ENCODE measurements at places on chromosomes 12 and 14. TPM values are rescaled to one million over a fixed set of nuclear protein-coding genes. Genes with fewer than 3 reads are reported as not detected.

- no peak overlapping the region for H3K4me3 ChIP-seq
- peaks cover 14% of the 10 kb centered on the region for H3K4me1 ChIP-seq
- H3K27ac ChIP-seq = no peak overlapping the region
- H3K36me3 ChIP-seq = no peaks in the 10 kb centered on the region
- H3K27me3 ChIP-seq = no peaks in the 10 kb centered on the region
These were observed 254.4 kb upstream of the BTG1 start for GRCh38 chr12:92400006-92400405.

GRCh38 chr12:49293056-49293956 lies 1.6 kb upstream of the PRPH start:
- peaks cover 12% of the 10 kb centered on the region for H3K4me1 ChIP-seq
- H3K4me3 ChIP-seq = no peak overlapping the region
- H3K36me3 ChIP-seq = no peaks in the 10 kb centered on the region
- DNase-seq = no peak

The FGD4 gene
- total RNA-seq = 3.9 TPM

The HOXC5 gene
- 0.29 TPM for total RNA-seq

GRCh38 chr12:21369141-21369980 lies 3.3 kb upstream of the IAPP start:
- no peak overlapping the region for H3K27ac ChIP-seq
- DNase-seq = no peak
- no peak overlapping the region for H3K4me3 ChIP-seq
- H3K27me3 ChIP-seq = peaks cover 15% of the 10 kb centered on the region
- no peaks in the 10 kb centered on the region for H3K4me1 ChIP-seq
- H3K36me3 ChIP-seq = no peaks in the 10 kb centered on the region

- no peak overlapping the region for H3K4me3 ChIP-seq
- no peaks in the 10 kb centered on the region for H3K27me3 ChIP-seq
- H3K4me1 ChIP-seq = peaks cover 36% of the 10 kb centered on the region
- DNase-seq = no peak
- no peak overlapping the region for H3K27ac ChIP-seq
- H3K36me3 ChIP-seq = no peaks in the 10 kb centered on the region
These were observed 36.2 kb upstream of the ATP2A2 start for GRCh38 chr12:110244829-110245228.

- H3K27ac ChIP-seq = no peak overlapping the region
- no peak for DNase-seq
- no peak overlapping the region for H3K4me3 ChIP-seq
- H3K36me3 ChIP-seq = no peaks in the 10 kb centered on the region
- no peaks in the 10 kb centered on the region for H3K27me3 ChIP-seq
- peaks cover 20% of the 10 kb centered on the region for H3K4me1 ChIP-seq
These were observed 8.9 kb upstream of the AMN1 start for GRCh38 chr12:31737763-31738162.

The HOXC12 gene
- total RNA-seq = 0.33 TPM

The TEX52 gene
- total RNA-seq = not detected

GRCh38 chr14:32010604-32011125 lies 66.4 kb upstream of the ARHGAP5 start:
- DNase-seq = peak; percentile 95
- H3K36me3 ChIP-seq = no peaks in the 10 kb centered on the region
- H3K27ac ChIP-seq = peak overlapping the region; percentile 88
- H3K4me3 ChIP-seq = peak overlapping the region; percentile 15

The OTOGL gene
- total RNA-seq = 3.1 TPM

DNA sequence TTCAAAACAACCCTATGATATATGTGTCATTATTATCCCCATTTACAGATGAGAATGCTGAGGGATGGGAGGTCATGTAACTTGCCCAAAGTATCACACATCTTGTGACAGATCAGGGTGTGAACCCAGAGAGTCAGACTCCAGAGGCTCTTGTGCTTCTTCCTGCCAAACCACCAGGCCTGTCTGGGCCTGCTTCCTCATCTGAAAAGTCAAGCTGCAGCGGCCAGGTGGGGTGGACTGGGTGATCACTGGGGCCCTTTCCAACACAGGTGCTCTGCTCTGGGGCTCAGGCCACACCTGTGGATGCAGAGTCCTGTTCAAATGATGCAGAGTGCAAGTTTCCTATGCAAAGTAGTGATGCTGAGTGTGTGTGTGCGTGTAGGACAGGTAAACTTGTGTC lies 26.7 kb downstream of the TSPAN11 start:
- no peaks in the 10 kb centered on the region for H3K27me3 ChIP-seq
- H3K36me3 ChIP-seq = no peaks in the 10 kb centered on the region
- no peak overlapping the region for H3K27ac ChIP-seq
- DNase-seq = no peak
- H3K4me1 ChIP-seq = no peaks in the 10 kb centered on the region
- H3K4me3 ChIP-seq = no peak overlapping the region

- H3K4me1 ChIP-seq = peaks cover 60% of the 10 kb centered on the region
- no peaks in the 10 kb centered on the region for H3K27me3 ChIP-seq
- no peak for DNase-seq
- H3K4me3 ChIP-seq = no peak overlapping the region
- no peak overlapping the region for H3K27ac ChIP-seq
- H3K36me3 ChIP-seq = peaks cover 6% of the 10 kb centered on the region
These were observed 252.9 kb downstream of the DPF3 start for GRCh38 chr14:72640911-72641485.

- no peak overlapping the region for H3K27ac ChIP-seq
- DNase-seq = no peak
- no peaks in the 10 kb centered on the region for H3K36me3 ChIP-seq
- peaks cover 15% of the 10 kb centered on the region for H3K4me1 ChIP-seq
- no peaks in the 10 kb centered on the region for H3K27me3 ChIP-seq
- H3K4me3 ChIP-seq = no peak overlapping the region
These were observed 248.3 kb downstream of the FBXL14 start for GRCh38 chr12:1346126-1346525.

- H3K27ac ChIP-seq = no peak overlapping the region
- no peaks in the 10 kb centered on the region for H3K27me3 ChIP-seq
- no peaks in the 10 kb centered on the region for H3K4me1 ChIP-seq
- no peak for DNase-seq
- H3K36me3 ChIP-seq = no peaks in the 10 kb centered on the region
These were observed 8.0 kb upstream of the MGP start for GRCh38 chr12:14893506-14894250.

DNA sequence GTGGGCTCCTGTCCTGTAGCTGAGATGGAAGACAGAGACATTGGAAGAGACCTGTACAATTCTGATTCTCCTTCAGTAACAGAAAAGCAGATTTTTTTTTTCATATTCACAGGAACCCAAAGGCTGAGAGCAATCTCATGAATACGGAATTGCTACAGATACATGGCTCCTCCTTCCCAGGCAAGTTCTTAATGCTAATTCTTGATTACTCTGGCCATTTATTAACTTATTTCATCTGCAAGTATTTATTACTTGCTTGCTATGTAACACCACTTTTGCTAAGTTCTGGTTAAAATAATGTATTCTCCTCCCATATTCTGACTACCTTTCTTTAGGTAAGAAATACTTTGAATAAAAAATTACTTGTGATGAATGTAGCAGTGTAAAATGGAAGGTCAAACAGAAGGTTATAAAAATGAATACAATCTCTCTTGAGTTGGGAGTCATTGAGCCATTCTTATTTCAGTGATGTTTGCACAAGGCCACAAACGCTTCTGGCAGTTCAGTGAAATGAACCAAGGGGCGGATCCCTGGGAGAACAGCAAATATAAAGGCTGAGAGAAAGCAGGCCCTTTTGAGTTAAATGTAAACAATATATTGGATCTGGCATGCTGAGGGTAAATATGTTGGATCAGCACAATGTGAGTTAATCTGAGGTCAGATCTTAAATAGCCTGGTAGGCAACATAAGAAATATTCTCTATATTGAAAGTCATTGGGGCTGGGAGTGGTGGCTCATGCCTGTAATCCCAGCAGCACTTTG lies 37.6 kb downstream of the MUCL1 start:
- no peak overlapping the region for H3K4me3 ChIP-seq
- peak; percentile 96 for DNase-seq
- H3K36me3 ChIP-seq = no peaks in the 10 kb centered on the region
- H3K4me1 ChIP-seq = peaks cover 21% of the 10 kb centered on the region
- H3K27me3 ChIP-seq = no peaks in the 10 kb centered on the region

The NR1H4 gene
- total RNA-seq = not detected

DNA sequence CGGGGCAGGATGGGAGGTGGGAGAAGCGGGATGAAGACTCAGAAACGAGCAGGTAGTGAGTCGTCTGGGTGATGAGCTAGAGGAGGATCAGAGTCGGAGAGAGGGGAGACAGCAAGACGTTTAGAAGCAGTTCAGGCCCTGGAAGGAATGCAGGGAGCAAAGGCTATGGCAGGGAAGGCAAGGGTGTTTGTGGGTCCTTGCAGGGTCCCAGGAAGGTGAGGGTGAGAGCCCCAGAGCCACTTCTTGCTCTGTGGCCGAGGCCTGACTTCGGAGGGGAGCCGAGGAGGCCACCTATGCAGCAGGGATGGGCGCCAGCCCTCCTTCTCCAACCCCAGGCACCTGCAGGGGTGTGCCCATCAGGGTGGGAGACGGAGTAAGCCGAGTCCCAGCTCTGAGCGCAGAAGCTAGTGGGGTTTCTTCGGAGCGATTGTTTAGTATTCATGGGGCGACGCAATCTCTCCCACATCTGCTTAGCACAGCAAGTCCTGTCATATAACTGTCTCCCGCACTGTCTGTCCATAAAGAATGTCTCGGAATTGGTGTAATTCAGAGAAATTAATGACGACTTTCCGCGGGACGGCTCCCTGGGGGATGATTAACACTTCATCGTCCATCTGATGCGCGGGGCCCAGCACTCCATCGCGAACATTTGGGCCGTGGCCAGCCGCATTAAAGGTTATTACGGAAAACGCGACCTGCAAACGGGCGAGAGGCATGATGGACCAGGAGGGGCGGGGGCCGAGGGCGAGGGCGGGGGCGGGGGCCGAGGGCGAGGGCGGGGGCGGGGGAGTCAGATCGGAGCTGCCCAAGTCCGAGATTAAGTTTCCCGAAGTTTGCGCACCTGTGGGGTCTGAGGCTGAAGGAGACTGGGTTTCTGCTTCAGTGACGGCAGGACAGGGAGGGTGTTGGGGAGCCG lies 12.2 kb upstream of the CALCOCO1 start:
- peak overlapping the region; percentile 42 for H3K4me3 ChIP-seq
- peaks cover 11% of the 10 kb centered on the region for H3K27me3 ChIP-seq
- no peak for DNase-seq
- no peaks in the 10 kb centered on the region for H3K36me3 ChIP-seq

DNA sequence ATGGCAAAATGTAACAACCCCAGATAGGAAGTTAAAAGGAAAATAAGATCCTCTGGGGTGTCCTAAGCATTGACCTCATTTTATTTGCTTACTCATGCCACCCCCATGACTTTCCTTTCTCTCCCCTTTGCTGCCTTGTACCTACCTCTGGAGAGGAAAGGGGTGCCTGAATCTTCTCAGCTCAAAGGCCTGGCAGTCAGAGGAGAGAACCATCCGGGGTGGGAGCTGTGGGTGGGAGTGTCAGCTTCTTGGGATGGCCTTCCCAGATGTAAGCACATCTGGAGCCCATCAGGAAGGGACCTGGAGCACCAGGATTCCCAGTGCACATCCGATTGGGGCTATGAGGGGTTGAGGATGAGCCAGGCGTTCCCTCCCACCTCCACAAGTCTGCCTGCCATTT lies 5.2 kb upstream of the ITGA5 start:
- no peaks in the 10 kb centered on the region for H3K27me3 ChIP-seq
- H3K4me1 ChIP-seq = peaks cover 60% of the 10 kb centered on the region
- no peaks in the 10 kb centered on the region for H3K36me3 ChIP-seq
- no peak overlapping the region for H3K27ac ChIP-seq
- no peak overlapping the region for H3K4me3 ChIP-seq

DNA sequence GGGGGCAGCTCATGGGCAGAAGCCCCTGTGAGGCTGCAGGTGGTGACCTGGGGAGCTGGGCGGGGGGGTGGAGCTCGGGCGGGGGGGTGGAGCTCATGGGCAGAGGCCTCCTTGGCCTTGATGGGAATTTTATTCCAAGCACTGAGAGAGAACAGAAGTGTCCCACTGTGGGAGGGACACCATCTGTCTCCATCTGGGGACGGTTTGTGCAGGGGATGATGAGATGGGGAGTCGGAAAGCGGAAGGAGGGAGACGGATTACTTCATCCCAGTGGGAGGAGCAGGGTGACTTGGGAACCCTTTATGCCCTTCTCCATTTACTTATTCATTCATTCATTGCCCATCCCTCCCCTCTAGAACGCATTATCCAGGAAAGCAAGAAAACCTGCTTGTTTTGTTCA lies 304.7 kb downstream of the ADGRD1 start:
- H3K27ac ChIP-seq = no peak overlapping the region
- H3K27me3 ChIP-seq = peaks cover 40% of the 10 kb centered on the region
- H3K36me3 ChIP-seq = no peaks in the 10 kb centered on the region
- no peak overlapping the region for H3K4me3 ChIP-seq
- no peaks in the 10 kb centered on the region for H3K4me1 ChIP-seq

- no peak overlapping the region for H3K4me3 ChIP-seq
- no peaks in the 10 kb centered on the region for H3K36me3 ChIP-seq
- DNase-seq = no peak
- peaks cover 30% of the 10 kb centered on the region for H3K4me1 ChIP-seq
- H3K27me3 ChIP-seq = no peaks in the 10 kb centered on the region
These were observed 1.5 kb downstream of the PRR4 start for GRCh38 chr12:10847744-10848143.

The TPPP2 gene
- not detected for total RNA-seq

The VASH1 gene
- total RNA-seq = 1.8 TPM

The SIX6 gene
- not detected for total RNA-seq

The ZNF268 gene
- total RNA-seq = 1.1 TPM

The KRT3 gene
- total RNA-seq = 0.33 TPM

- no peak for DNase-seq
- H3K36me3 ChIP-seq = no peaks in the 10 kb centered on the region
- no peak overlapping the region for H3K4me3 ChIP-seq
- peaks cover 2% of the 10 kb centered on the region for H3K4me1 ChIP-seq
- no peak overlapping the region for H3K27ac ChIP-seq
- H3K27me3 ChIP-seq = no peaks in the 10 kb centered on the region
These were observed 51.5 kb downstream of the HCAR2 start for GRCh38 chr12:122651520-122652224.

The ANAPC7 gene
- 112 TPM for total RNA-seq

- H3K4me1 ChIP-seq = peaks cover 49% of the 10 kb centered on the region
- DNase-seq = peak; percentile 92
- H3K4me3 ChIP-seq = peak overlapping the region; percentile 38
- H3K27me3 ChIP-seq = no peaks in the 10 kb centered on the region
These were observed 4.5 kb downstream of the HCAR1 start for GRCh38 chr12:122726080-122726558.

- peaks cover 6% of the 10 kb centered on the region for H3K4me1 ChIP-seq
- no peak overlapping the region for H3K27ac ChIP-seq
- no peaks in the 10 kb centered on the region for H3K36me3 ChIP-seq
- H3K27me3 ChIP-seq = no peaks in the 10 kb centered on the region
- no peak for DNase-seq
- H3K4me3 ChIP-seq = no peak overlapping the region
These were observed 20.1 kb upstream of the TBX3 start for GRCh38 chr12:114704096-114704495.

- H3K27me3 ChIP-seq = no peaks in the 10 kb centered on the region
- H3K27ac ChIP-seq = no peak overlapping the region
- H3K4me3 ChIP-seq = no peak overlapping the region
These were observed 213.1 kb upstream of the RTL1 start for GRCh38 chr14:101116486-101117130.

Data from PC-3 (cell line).